ENCODE measurements at places on chromosomes 2 and 18.

DNA sequence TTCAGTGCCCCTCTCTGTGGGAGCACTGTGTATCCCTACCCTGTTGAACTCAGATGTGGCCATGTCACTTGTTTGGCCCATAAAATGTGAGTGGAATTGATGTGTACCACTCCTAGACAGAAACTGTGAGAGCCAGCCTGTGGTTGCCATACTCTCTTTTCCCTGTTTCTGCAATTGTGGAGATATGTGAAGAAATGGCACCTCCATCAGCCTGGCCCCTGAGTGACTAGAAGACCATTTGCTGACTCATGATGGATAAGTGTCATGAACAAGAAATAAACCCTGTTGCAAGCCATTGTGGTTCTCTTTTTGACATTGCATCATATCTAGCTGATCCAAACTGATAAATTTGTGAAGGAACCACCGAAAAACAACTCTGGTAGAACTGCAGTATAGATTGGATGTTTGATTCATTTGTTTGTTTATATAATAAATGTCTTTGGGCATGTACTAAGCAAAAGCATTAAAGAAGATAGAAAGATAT lies 214.5 kb upstream of the FBXO11 start:
- DNase-seq = no peak

- DNase-seq = no peak
Observed at GRCh38 chr2:232637866-232638583, 4.6 kb downstream of the EFHD1 start.

DNA sequence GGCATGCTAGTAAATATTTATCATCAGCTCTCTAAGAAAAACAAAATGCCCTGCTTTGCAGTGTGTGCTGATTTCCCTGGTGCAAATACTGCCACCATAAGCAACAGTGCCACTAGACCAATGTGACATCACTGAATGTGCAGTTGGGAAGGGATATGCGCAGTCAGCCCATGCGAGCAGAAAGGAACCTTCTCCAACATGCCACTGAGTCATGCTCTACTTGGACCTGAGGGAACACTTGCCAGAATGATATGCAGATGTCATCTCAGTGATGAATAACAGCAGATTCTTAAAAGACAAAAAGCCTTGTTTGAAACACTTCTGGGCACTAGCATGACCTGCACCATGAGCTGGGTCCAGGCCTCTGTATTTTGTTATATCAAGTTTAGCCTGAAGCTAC lies 55.3 kb upstream of the REL start:
- no peak for DNase-seq

DNA sequence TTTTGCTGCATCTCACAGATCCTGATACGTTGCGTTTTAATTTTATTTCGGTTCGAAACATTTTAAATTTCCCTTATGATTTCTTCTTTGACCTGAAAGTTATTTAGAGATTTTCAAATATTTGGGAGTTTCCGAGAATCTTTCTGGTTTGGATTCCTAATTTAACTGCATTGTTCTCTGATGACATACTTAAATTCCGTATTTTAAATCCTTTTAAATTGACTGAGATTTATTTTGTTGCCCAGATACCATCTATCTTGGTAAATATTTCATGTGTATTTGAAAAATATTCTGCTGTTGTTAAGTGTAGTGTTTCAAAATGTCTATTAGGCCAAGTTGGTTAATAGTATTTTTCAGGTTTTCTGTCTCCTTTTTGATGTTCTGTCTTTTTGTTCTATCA lies 37.7 kb downstream of the MROH2A start:
- DNase-seq = no peak

GRCh38 chr2:204885747-204886146 lies 340.5 kb downstream of the PARD3B start:
- no peak for DNase-seq

GRCh38 chr18:58788470-58788869 lies 76.2 kb upstream of the ZNF532 start:
- DNase-seq = no peak

DNA sequence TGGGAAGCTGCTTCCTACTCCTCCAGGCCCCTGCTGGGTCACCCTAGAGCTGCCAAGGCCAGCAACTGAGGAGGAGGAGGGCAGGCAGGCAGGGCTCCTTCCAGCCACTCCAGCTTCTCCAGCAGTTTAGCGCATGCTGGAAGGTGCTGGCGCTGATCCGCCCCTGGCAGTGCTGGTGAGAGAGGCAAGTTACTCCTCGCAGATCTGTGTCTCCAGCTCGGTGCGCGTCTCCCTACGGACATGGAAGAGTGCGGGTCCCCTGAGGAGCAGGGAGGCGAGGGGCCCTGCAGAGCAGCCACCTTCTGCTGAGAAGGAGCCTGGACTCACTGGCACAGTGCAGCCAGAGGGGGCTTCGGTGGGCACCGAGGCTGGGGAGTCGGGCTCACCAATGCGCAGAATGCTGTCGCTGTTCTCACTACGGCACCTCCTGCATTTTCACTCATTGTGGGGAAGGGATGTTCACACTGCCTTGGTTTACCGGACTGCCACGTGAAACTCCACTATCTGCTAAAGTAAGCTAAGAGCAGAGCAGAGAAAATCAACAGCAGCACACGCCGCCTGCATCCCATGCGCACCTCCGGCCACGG lies 206.0 kb downstream of the HDAC4 start:
- no peak for DNase-seq

DNA sequence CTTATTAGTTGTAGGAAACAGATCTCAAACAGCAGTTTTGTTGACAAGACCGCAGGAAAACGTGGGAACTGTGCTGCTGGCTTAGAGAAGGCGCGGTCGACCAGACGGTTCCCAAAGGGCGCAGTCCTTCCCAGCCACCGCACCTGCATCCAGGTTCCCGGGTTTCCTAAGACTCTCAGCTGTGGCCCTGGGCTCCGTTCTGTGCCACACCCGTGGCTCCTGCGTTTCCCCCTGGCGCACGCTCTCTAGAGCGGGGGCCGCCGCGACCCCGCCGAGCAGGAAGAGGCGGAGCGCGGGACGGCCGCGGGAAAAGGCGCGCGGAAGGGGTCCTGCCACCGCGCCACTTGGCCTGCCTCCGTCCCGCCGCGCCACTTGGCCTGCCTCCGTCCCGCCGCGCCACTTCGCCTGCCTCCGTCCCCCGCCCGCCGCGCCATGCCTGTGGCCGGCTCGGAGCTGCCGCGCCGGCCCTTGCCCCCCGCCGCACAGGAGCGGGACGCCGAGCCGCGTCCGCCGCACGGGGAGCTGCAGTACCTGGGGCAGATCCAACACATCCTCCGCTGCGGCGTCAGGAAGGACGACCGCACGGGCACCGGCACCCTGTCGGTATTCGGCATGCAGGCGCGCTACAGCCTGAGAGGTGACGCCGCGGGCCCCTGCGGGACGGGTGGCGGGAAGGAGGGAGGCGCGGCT lies at the start of gene TYMS:
TSS of gene TYMS (plus strand) at position 343 of the 690 bp plus-strand sequence. CDS start at position 433, 90 bp downstream.
- DNase-seq = peak; percentile 84

DNA sequence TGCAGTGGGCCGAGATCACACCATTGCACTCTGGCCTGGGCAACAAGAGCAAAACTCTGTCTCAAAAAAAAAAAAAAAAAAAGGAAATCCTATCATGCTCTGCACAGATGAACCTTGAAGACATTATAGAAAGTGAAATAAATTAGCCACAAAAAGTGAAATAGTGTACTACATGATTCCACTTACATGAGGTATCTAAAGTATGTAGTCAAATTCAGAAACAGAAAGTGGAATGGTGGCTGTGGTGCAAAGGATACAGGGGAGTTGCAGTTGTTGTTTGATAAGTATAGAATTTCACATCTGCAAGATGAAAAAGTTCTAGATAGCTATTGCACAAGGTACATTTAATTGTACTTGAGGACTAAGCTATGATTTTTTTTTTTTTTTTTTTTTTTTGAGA lies 5.2 kb downstream of the ZRANB3 start:
- DNase-seq = no peak

DNA sequence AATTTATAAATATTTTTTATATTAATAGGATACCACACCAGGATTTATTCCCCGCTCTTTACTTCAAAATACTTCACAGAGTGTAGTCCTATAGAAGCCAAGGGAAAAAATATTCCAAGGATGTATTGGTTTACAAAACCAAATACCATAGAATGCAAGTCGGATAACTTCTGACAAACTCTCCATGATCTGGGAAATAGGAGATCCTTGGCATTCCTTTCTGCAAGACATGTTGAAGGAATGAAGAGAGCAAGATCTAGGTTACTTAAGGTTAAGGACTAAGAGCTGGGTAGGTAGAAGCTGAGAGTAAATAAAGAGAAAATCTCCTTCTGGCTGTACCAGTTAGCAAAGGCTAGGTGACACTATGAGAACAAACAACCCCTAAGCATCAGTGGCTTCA lies 141.2 kb downstream of the LRATD1 start:
- no peak for DNase-seq

GRCh38 chr2:223095207-223095606 lies 43.2 kb downstream of the KCNE4 start:
- no peak for DNase-seq

GRCh38 chr2:218777276-218777990 lies 4.5 kb upstream of the CYP27A1 start:
- DNase-seq = no peak

DNA sequence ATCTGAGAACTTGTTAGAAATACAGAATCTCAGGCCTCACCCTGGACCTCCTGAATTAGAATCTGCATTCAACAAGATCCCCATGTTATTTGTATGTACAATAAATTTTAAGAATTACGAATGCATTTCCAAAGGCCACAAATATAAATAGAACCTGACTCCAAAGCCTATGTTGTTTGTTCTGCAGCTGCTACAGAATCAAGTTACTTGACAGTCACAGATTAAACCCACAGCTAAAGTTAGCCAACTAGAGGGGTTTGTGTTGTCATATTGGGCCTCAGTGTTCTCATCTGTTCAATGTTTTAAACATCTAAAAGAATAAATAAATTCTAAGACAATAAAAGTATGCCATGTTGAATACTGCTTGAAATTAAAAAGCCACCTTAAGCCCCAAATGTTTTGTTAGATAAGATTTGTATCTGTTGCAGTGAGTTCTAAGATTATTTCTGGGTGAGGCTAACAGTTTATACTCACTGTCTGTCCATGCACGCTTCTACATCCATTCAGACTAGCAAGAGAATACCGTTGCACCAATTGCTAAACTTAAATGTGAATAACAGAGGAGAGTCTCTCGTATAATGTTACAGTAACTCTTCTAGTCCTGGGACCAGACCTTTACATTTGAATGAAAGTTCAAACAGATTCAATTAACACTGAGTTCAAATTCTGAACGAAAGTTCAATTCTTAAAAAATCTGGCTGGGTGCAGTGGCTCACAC lies 200.4 kb downstream of the MEMO1 start:
- no peak for DNase-seq

DNA sequence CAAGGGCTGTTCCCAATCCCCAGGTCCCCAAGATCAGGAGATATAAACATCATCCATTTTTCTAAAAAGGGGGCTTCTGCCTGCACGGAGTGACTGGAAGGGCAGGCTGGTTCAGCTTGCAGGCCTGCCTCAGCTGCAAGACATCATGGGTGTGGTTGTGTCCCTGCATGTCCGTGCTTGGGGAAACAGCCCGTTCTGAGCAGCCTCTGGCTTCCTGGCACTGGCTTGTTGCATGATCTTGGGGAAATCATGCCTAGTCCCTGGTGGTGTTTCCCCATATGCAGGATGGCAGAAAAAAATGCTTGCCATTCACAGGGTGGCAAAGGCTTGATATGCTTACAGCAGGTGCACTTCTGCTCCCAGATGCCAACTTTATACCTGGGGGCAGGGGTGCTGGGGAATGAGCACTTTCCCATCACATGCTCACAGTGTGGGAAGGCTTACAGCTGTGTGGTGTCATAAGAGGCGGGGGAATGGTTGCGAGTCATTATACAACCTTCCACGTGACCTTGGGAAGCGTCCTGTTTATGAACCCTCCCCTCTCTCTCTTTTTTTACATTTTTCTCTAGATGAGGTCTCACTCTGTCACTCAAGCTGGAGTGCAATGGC lies 7.2 kb downstream of the PCARE start:
- DNase-seq = no peak

DNA sequence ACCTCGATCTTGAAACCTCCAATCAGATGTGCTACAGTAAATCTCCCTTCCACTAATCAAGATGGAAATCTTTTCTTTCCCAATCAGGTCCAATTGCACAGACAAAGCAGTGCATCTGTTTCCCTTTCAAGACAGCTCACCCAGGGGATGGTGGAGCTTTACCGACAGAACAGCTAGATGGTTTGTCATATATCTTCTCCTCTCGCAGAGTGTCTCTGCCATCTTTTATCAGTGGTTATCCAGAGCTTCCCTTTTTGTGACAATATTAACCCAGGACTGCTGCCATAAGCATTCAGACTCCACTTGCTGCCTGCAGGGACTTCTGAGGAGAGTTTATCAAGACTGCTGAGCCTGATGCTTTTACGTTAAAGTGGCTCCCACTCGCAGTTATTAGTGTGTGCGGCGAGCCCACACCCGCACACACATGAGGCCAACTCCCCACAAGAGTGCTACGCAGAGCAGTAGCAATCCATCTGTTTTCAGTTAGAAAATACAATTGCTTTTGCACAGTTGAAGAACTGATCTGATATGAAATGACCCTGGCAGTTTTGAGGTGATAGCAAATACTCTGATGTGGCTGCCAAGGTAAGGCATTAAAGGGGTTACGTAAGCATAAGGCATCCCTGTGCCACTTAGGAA lies 398.9 kb downstream of the NCKAP5 start:
- DNase-seq = no peak

DNA sequence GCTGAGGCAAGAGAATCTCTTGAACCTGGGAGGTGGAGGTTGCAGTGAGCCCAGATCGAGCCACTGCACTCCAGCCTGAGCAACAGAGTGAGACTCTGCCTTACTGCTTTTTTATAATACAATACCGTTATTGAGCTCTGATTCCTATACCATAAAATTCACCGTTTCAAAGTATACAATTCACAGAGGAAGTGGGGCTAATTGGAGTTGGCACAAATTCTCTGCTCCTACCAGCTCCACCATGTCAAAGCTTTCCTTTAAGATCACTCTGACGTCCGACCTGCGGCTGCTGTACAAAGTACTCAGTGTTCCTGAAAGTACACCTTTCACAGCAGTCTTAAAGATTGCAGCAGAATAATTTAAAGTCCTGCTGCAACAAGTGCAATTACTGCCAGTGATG lies 29.6 kb upstream of the CYBRD1 start:
- no peak for DNase-seq

All from GM13977 (cell line).